ENCODE measurements at places on chromosomes 6 and 20.

- DNase-seq: peak; percentile 74
These were observed 1.1 kb upstream of the OVOL2 start for GRCh38 chr20:18058661-18059467.

DNA sequence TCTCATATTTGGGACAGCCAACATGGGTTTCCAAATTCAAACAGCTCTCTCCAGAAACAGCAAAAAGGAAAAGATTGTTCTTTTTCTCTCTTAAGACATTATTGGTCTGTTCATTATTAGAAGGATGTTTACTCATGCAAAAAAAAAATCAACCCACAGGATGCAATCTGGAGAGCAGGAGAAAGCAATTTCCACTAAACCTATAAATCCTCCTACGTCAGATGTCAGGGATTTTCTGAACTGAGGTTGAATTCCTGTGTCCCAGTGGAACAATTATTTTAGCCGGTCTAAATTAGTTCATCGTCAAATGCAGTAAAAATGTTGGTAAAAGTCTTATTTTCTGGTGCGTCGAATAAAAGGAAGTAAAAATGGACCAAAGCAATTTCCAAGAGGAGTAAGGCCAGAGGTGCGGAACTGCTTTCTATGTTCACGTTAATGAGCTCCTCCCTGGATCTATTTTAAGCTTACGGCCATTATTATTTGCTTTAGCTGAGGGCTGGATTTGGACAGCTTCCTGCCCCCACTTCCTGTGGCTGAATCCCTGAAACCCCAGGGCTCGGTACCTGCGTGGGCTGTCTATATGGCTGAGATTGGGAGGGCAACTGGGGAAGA is at the start of gene GABRR1:
Gene GABRR1 (minus strand): TSS at position 60 of the 612 bp plus-strand sequence. CDS start 36 bp downstream, at position 24.
- DNase-seq: no peak

- no peak for DNase-seq
These were observed 46.0 kb downstream of the SIRPA start for GRCh38 chr20:1941226-1941625.

GRCh38 chr20:17794400-17794799 is 94.6 kb downstream of the BANF2 start:
- no peak for DNase-seq

DNA sequence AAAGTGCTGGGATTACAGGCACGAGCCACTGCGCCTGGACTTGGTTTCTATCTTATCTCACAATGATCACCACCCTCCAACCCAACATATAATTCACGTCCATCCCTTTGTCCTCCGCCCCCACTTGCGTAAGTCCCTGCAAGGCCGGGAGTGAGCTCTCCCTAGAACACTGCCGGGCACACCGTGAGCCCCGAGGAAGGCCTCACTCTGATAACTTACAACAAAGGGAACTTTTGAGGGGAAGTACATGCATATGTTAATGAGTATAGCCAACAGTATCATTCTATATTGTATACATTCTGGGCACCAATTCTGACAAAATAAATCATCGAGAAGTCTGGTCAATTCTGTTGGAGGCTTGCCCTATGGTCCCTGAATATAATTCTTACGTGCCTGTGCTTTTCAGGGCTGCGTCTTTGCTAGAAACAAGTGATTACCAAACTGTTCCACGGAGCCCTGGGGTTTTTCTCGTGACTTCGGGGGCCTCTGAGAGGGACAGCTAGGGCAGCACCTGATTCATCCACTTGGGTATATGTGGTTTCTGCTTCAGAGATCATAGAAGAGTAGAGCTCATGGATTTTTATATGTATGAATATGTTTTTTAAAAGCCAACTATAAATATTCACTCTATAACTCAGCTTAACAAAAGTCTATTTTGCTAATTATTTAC is 469.8 kb upstream of the AGPAT4 start:
- no peak for DNase-seq

GRCh38 chr6:155265843-155266535 is 2.2 kb downstream of the CLDN20 start:
- no peak for DNase-seq

DNA sequence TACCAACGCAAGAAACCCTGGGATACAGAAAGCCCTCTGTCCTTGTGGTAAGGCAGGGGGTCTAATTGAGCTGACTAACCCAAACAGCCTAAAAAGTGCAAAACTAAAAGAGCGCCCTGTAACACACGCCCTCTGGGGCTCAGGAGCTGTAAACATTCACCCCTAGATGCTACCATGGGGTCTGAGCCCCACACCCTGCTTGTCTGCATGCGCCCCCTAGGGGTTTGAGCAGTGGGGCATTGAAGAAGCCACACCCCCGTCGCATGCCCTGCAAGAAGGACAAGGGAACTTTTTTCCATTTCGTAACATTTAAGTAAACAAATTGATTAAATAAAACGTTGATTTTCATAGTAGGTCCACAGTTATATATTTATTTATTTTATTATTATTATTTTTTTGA is 616.9 kb upstream of the MAN1A1 start:
- no peak for DNase-seq

DNA sequence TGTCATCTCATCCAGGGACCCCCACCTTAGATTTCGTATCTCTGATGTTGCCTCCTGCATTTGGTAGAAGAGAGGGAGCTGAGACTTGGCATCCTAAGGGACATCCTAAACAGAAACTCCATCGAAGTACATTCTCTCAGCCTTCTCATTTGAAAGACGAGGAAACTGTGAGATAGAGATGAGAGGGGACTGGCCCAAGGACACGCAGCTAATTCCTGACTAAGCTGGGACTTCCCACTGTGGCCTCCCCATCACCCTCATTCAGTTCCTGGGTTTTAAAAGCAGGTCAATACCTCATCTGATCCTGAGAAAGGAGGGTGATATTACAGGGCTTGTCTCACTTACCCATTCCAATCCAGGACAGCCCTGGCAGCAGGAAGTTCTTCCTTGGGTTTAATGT is 855 bp upstream of the WFDC5 start:
- no peak for DNase-seq

DNA sequence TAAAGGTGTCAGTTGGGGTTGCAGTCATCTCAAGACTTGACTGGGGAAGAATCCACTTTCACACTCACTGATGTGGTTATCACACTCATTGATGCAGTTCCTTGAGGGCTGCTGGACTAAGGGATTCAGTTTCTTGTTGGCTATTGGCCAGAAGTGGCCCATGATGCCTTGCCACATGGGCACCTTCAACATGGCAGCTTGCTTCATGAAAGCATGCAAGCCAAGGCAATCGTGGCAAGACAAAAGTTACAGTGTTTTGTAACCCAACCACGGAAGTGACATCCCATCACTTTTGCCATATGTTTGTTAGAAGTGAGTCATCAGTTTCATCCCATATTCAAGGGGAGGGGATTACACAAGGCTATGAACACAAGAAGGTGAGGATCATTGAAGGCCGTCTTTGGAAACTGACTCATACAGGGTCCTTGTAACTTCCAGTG is 3.8 kb upstream of the RANBP9 start:
- no peak for DNase-seq

DNA sequence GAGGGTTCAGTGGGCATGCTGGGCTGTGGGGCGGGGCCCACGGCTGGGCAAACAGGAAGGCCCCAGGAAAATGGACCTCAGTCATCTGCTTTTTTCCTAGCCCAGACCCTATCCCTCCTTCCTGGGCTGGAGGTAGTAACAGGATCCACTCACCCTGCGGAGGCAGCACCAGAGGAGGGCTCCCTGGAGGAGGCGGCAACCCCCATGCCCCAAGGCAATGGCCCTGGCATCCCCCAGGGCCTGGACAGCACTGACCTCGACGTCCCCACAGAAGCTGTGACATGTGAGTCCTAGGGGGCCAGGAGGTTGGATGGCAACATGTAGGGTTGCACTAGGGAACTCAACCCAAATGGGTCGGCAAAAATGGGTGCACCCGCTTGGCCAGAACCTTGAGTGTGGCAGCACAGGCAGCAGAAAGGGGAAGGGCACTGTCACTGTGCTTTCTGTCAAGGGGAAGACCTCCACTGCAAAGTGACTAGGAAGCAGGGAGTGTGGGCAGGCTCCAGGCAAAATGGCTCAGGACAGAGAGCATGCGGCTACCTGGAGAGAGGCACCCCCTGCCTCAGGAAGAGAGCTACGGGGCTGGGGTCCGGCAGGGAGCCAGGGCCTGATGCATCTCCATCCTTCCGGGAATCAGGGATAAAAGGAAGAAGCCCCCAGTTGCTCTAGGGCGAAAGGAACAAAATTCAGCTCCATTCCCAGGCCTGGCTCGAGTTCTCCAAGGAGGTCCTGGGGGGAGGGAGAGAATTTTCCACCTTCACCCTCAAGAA is 7.9 kb downstream of the MDFI start:
- no peak for DNase-seq

GRCh38 chr6:96466147-96466863 is 55.3 kb upstream of the UFL1 start:
- DNase-seq: no peak

GRCh38 chr6:135182071-135183001 is 1.2 kb downstream of the MYB start:
- DNase-seq: peak; percentile 62

- DNase-seq: no peak
These were observed 19.9 kb downstream of the PEDS1 start for GRCh38 chr20:50133474-50134217.

- DNase-seq: no peak
These were observed 18.4 kb downstream of the SERAC1 start for GRCh38 chr6:158149641-158150040.

GRCh38 chr20:36467076-36467999 is 74.0 kb upstream of the MYL9 start:
- DNase-seq: no peak

- no peak for DNase-seq
These were observed 63.4 kb upstream of the ELOVL5 start for GRCh38 chr6:53412021-53412715.

DNA sequence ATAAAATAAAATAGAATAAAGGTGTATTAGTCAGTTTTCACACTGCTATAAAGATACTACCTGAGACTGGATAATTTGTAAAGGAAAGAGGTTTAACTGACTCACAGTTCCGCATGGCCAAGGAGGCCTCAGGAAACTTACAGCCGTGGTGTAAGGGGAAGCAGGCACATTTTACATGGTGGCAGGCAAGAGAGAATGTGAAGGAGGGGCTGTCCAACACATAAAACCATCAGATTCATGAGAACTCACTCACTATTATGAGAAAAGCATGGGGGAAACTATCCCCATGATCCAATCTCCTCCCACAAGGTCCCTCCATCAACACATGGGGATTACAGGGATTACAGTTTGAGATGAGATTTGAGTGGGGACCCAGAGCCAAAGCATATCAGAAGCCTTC is 41.1 kb upstream of the BCAS1 start:
- no peak for DNase-seq

GRCh38 chr6:152401978-152402377 is 235.2 kb downstream of the SYNE1 start:
- DNase-seq: no peak

All from ecto neural progenitor cell (in vitro differentiated cells).